RWPE1 (cell line): ENCODE measurements at places on chromosomes 7 and 10.

- no peak for DNase-seq
These were observed 66.3 kb upstream of the ZRANB1 start for GRCh38 chr10:124875596-124875995.

GRCh38 chr7:99558306-99559174 is at the start of gene ZNF655:
TSS of gene ZNF655 (plus strand) at chr7:99558642. CDS start at chr7:99560560, 1,918 bp downstream.
- DNase-seq, result peak; percentile 88

GRCh38 chr7:50761713-50762112 is 21.0 kb downstream of the GRB10 start:
- DNase-seq, result no peak

GRCh38 chr10:4059471-4060138 is 274.6 kb upstream of the KLF6 start:
- no peak for DNase-seq

DNA sequence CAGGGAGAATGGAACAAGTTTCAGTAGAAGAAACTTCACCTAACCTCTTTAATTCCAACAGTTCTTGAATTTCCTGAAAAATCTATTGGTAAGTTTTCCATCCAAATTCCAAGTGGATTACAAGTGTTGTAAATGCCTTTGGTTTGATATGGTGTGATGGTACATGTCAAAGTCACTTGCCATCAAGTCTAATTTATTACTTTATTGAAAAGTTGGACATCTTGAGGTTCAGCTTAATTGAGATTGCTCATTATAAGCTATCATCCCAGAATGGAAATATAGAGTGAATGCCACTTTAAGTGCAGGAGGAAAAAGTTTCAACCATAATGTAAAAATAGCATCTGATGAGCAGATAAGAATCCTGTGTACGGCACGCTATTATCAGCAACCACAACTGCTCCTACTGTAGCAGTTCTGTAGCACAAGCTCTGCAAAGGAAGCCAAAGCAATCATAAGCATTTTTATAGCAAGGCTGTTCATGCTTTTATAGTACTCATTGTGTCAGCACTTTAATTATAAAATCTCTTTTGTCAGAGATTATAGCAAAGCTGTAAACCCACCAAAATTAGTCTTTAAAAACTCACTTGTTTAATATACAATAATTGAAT is 991.8 kb upstream of the PHF14 start:
- DNase-seq, result no peak
